ENCODE measurements at places on chromosomes 2 and 18.

- DNase-seq: no peak
Observed at GRCh38 chr18:394262-394986, 106.1 kb downstream of the COLEC12 start.

GRCh38 chr2:237685408-237685807 is 58.0 kb downstream of the LRRFIP1 start:
- no peak for DNase-seq

DNA sequence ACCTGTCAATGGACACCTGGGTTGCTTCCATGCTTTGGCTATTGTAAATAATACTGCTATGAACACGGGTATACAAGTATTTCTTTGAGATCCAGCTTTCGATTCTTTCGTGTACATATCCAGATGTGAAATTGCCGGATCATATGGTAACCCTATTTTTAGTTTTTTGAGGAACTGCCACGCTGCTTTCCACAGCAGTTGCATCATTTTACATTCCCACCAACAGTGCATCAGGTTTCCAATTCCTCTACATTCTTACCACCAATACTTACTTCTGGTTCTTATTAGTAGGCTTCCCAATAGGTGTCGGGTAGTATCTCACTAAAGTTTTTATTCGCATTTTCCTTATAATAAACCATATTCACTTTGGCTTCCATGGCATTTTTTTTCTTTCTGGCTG is 69.6 kb downstream of the PID1 start:
- no peak for DNase-seq

DNA sequence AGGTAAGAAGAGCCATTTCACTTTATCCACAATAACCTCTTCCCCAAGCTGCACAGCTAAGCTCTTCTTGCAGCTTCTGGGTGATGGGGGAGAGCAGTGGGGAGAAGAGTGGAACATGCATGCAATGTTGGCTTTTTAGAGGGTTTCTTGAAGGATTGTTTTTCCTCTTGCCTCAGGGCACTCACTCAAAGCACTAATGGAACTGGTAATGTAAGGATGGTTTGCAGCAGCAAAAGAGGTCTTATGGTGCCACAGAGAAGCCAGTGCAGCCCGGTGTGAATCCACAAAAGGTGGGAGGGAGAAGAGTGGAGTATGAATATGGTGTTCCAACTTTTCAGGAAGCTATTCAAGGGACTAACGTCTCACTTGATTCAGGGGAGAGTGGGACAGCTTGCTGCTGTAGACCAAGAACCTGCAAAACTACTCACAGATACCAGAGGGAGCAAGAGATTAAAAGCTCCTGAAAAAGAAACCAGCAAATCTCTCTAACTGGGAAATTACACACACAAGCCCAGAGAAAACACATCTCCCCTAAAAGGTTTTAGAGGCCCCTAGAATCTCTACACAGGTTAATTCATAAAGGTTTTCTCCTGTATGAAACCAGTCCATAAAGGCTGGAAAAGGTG is 116.4 kb downstream of the CHN1 start:
- DNase-seq: no peak

DNA sequence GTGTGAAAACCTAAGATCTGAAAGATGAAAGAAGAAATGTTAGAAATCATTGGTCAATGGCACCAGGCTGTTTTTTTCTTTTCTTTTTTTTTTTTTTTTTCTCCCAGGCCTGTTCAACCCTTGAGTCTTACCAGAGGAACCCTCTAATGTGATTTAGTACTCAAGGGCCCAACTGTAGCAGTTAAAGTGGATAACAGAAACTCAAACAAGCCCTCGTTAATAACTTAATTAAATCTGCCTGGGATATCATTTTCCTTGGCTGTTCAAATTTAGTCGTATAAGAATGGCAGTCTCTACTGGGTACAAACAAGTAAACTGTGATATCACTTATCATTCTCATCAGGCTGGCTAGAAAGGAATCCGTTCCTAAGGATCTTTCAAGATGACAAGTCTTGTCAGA is 16.5 kb downstream of the ARL4C start:
- DNase-seq: no peak

DNA sequence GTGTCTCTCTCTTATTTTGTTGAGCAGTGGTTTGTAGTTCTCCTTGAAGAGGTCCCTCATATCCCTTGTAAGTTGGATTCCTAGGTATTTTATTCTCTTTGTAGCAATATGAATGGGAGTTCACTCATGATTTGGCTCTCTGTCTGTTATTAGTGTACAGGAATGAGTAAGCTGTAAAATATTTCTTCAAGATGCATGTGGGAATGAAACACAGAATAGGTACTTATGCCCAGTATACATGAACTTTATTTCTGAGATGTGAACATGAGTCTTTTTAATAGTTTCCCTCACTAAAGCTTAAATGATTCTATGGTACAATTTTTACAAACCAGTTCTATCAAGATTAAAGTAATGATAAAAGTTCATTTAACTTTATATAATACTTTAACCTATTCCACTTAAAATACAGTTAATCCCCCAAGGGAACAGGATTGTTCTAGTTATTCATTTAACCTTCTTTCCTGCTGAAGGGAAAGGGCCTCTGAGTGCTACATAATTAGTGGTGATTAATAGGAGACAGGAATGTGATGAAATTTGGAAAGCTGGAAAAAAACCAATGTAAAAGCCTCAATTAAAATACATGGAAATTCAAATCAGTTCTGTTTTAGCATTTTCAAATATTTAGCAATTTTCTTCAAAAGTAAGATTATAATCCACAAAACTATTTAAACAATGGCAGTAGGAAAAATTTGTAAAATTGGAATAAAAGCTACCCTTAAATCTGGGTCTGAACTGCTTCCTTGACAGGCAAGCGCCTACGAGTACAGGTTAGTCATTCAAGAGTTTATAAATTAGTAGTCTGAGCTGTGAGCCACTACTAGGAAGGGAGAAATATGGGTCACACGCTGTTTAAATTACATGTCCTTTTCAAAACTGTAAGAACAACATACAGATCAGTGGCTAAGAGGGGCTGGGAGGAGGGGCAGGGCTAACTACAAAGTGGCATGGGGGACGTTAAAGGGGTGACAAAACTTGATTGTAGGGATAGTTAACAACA is 28.9 kb downstream of the SPIRE1 start:
- peak; percentile 62 for DNase-seq

DNA sequence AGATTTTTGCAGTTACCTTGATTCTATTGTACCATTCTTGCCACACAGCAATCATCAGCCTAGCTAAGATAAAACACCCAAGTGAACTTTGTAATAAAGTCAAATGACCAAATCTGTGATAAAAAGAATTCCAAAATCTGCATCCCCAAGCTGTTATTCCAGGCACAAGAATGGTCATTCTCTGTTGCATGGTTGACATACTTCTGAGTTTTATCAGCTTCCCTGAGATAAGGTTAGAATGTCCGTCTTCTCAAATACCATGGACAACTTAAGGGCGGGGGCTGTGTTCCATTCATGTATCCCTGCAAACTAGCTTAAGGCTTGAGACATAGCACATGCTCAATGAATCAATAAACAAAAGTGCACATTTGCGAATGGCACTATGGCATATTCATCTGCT is 8.1 kb upstream of the BMP10 start:
- DNase-seq: no peak

DNA sequence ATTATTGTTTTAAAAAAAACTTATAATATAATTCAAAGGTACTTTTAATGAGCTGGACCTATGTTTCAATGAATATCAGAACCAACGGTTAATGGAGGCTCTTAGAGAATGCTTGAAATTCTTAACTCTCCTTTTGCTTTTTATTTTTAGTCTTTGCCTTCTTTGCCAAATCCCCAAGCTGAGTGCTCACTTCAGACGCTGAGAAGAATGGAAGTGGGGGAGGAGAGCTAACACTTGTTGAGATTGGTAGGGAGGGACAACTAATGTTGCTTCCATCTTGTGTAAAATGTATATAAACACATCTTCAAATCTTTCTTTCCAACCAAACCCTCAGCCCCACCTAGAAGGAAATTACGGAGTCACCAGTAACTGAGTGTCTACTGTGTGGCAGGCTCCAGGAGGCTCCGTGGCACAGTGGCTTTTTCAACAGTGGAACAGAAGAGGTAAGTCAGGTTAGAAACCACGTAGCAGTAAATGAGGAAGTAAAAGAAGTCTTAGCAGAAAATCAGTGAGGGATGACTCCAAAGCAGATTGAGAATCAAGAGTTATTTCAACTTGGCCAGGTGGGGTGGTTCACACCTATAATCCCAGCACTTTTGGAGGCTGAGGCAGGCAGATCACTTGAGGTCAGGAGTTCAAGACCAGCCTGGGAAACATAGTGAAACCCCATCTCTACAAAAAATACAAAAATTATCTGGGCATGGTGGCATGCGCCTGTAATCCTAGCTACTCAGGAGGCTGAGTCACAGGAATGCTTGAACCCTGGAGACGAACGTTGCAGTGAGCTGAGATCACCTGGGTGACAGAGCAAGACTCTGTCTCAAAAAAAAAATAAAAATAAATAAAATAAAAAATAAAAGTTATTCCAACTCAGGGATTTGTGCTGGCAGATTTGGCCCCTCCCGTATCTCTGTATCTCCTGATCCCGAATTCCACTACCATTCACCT is 45.0 kb upstream of the CREB1 start:
- no peak for DNase-seq

DNA sequence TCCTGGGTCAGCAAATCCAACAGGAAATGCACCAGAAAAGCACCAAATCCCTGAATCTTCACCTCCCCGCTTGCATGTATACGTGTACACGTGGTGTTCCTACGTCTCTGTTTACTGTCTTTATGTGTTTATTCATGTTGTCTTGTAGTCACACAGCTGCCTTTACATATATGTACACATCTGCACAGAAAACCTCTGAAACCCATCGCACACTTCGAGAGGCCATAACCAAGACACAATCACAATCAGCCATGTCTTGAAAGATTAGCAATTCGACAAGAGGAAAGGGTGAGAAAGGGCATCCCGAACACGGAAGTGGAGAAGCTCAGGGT is 98.1 kb downstream of the PLB1 start:
- no peak for DNase-seq

DNA sequence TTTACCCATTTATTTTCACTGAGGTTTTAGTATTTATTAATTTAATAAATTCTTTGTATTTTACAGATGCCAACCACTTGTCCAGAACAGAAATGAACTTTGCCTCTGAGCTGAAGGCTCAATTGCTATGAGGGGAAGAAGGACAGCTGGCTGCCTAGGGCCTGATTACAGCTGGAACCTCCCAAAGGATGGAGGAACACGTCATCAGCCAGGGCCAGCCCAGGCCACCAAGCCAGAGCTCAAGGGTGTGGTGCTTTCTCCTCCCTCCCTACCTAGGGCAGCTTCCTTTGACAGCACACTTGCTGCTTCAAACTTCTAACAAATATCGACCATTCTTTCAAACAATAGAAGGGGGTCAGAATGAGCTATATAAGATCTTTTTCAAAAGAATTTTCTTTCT is 19.7 kb upstream of the RIOK3 start:
- DNase-seq: no peak

DNA sequence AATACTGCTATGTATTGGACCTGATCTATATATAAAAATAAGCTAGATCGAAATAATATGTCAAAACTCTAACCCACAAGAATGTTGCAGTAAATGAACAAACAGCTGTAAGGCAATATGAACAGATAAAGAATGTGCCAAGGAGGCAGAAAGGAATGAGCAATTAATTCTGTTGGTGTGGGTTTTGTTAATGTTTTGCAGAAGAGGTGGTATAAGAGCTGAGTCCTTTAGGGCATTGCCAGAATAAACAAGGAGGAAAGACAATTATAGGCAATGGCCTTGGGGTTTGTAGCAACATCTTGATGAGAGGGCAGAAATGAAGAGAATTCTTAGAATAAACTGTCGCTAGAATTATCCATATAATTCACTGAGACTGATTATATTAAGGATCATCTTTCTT is 240.9 kb upstream of the GULP1 start:
- DNase-seq: peak; percentile 14

DNA sequence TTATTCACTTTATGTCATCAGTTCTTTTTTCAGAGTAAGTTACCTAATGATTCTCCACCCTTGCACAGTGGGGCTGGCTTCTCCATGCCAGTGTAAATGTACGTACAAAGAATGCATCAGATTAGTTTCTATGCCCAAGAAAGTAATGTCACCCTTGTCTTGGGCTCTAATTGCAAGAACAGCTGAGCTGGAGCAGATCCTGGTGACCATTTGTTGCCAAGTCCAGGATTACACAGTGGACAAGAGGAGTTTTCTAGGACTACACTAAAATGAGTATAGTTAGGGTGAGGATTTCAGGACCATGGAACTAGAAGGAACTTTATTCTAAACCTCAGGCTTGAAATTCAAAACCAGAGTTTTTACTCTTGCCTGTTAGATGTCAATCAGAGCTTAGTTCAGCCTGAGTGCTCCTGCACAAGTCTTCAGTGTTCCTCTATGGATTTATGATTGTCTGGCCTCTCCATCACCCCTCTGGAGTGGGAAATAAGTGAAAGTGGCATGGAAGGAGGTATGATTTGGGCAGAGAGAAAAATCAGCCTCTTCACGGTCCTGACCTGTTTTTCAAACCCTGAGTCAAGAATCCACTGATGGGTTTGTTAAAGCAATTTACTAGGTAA is 29.8 kb downstream of the PCBP1 start:
- DNase-seq: no peak

DNA sequence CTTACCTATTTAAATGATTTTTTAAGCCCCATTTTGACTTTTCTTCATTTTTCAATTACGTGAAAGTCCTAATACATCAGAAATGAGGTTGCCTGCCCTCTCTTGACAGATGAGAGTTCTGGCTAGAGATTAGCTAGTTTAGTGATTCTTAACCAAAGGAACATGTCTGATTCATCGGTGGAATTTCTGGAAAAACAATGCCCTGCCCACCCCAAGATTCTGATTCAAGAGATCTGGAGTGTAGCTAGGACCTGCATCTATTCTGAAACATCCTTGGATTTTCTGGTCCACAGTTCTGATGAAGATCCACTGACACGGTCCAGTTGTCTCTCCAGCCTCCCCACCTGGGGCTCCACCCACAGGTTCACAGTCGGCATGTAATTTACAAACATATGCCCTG is 111.2 kb downstream of the KLF7 start:
- no peak for DNase-seq

- peak; percentile 55 for DNase-seq
Observed at GRCh38 chr18:25648716-25649260, 296.8 kb upstream of the ZNF521 start.

DNA sequence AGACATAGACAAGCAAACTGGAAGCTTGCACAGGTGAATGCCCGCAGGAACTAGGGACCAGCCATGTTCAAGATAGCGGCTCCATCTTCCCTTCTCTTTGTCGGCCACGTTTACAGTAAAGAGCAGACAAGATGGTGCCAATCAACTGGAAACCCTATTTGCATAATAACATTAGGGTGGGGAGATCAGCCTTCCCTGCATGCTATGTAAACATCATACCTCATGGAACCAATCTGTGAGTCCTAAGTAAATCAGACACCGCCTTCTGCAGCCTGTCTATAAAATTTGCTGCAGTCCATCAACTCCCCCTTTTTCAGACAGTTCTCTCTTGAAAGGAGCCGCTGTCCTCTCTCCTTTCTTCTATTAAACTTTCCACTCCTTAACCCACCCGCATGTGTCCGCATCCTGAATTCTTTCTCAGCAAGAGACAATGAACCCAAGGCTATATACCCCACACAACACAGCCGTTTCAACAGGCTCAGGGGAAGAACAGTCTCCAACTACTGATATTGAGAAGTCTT is 384.4 kb downstream of the EIPR1 start:
- DNase-seq: no peak

Measured in skeletal muscle cell (primary cell).